ENCODE measurements at places on chromosomes 2 and 18.

- no peak for DNase-seq
Observed at GRCh38 chr2:133718688-133719201, 150.5 kb upstream of the NCKAP5 start.

DNA sequence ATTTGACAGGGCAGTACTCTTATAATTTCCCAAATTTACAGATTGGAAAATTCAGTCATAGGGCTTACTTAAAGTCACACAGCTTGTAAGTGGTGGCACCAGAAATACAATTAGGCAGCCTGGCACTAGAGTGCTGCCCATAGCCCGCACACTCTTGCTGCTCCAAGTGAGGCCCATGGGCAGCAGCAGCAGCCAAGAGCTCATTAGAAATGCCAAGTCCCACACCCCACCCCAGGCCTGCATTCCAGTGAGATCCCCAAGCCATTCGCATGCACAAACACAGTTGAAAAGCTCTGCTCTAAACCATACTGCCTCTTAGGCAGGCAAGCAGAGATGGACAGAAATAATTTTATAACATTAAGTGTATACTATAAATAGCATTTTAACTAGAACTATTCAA lies 379.3 kb upstream of the PKDCC start:
- DNase-seq: no peak

DNA sequence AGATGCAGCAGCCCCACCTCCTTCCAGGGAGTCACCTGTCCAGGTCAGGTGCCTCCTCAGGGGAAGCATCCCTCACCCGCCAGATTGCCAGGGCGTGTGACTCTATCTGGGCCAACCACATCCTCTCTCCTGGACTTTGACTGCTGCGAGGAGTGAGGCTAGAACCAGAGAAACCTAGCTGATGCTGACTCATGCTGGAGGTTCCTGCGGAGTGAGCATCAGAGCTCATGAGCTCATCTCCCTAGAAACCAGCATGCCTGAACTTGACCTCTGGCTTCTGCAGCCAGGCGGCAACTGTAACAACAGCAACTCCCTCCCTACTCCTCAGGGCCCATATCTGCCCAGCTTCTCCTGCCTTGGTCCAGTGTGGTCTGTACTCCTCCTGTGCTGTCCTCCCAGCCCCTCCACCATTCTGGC lies 28.3 kb upstream of the NT5DC4 start:
- peak; percentile 78 for DNase-seq

- no peak for DNase-seq
Observed at GRCh38 chr2:37091873-37092272, 7.6 kb downstream of the GPATCH11 start.

- DNase-seq: no peak
Observed at GRCh38 chr2:205858275-205858674, 176.0 kb downstream of the NRP2 start.

- DNase-seq: no peak
Observed at GRCh38 chr2:165863810-165864261, 69.8 kb upstream of the GALNT3 start.

DNA sequence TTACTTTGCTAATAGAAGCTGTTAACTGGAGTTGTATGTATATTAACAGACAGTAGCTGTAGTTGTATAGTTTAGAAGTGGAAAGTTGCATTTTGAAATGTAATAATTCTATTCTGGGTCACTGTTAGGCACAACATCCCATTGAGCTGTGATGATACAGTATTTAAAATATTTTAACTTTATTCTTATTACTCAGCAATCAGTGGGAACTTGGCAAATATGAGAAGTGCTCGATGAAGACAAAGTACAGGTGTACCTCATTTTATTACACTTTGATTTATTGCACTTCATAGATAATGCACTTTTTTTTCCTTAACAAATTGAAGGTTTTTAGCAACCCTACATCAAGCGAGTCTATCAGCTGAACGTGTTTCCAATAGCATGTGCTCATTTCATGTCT lies 8.6 kb downstream of the DNAJC10 start:
- no peak for DNase-seq

DNA sequence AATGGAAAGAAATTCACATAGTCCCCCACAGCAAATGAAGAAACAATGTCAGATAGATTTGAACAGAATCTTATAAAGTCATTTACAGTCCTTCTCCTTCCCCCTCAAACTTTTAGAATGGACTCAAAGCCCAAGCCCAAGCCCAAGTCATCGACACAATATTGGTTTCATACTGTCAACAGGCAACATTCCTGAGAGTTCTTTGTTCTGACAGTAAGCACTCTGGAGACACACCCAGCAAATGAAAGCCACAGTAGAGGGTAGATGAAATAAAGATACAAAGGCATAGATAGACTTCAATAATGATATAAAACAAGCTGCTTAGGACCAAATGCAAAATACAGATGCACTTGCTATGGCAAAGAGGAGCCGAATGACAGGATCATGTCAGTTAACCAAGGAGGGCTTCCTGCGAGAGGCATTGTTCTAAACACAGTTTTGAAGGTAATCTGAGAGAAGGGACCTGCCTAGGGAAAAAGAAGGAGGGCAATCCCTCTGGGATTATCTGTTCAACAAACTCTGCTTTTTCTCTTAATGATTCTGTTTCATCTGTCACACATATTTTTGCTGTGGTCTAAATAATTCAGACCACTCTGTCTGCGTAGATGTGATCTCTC lies 97.1 kb upstream of the MAP4K3 start:
- DNase-seq: no peak

DNA sequence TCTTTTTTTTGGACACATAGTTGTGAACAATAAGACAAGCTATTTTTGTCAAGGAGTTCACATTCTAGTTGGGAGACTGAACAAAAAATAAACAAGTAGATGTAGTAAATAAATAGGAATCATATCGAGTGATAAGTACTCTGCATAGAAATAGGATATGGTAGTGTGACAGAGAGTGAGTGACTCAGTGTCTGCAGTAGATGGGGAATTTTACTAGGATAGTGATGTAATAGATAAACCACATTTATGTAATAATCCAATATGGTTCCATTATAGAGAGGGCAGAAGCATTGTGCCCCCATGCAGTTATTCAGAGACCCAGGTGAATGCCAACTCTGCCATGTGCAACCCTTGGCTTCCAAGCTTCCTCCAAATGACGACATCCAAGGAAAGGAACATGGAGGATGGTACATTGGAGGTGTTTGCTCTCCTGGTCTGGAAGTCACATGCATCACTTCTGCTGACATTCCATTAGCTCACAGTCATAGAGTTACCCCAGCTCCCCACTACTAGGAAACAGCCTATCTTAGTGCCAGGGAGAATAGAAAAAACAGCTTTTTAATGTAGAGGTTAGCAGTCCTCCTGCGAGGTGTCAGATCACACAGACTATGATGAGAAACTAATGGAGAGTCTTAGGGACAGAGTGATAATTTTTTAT lies 595.4 kb downstream of the NYAP2 start:
- DNase-seq: no peak

GRCh38 chr18:63259567-63260379 lies 59.8 kb downstream of the BCL2 start:
- no peak for DNase-seq
